ENCODE measurements at places on chromosomes 6 and 20.

- peaks cover 9% of the 10 kb centered on the region for H3K4me1 ChIP-seq
- no peaks in the 10 kb centered on the region for H3K27me3 ChIP-seq
- no peak overlapping the region for H3K4me3 ChIP-seq
- no peaks in the 10 kb centered on the region for H3K36me3 ChIP-seq
- DNase-seq, result no peak
These were observed 118.1 kb downstream of the RWDD2A start for GRCh38 chr6:83311231-83311630.

GRCh38 chr20:38704136-38704535 is 20.1 kb upstream of the SLC32A1 start:
- H3K27me3 ChIP-seq, result peaks cover 83% of the 10 kb centered on the region
- H3K4me3 ChIP-seq, result no peak overlapping the region
- no peaks in the 10 kb centered on the region for H3K36me3 ChIP-seq
- no peaks in the 10 kb centered on the region for H3K4me1 ChIP-seq
- peak; percentile 60 for DNase-seq

DNA sequence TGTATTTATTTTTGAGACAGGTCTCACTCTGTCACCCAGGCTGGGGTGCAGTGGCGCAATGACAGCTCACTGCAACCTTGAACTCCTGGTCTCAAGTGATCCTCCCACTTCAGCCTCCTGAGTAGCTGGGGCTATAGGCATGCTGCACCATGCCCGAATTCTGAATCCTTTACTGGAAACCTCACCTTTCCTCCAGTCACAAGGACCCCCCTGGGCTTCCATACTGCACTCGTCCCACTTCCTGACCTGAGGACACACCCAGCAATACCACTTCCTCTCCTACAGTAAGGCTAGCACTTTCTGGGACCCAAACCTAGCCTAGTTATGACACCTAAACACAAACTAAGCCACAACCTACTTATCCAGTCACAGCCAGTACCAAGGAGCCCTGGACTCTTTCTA is 68.2 kb downstream of the FAM217A start:
- no peak overlapping the region for H3K4me3 ChIP-seq
- H3K36me3 ChIP-seq, result peaks cover 15% of the 10 kb centered on the region
- peak overlapping the region; percentile 26 for H3K27ac ChIP-seq
- H3K27me3 ChIP-seq, result no peaks in the 10 kb centered on the region

DNA sequence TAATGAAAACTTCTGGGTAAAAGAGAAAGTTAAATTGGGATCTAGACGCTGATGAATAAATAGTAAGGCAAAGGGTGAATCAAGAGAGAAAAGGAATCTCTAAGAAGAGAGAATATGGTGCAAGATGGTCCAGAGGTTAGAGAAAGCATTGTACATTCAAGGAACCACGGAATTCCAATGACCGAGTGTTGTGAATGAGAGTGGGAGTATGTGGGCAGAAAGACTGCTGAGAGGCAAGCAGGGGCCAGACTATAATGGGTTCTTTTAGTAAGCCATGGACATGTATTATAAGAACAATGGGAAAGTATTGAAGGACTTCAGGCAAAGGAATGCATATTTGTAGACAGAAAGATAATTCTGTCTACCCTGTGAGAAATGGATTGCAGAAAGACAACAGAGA is 45.2 kb downstream of the SPTLC3 start:
- DNase-seq, result no peak
- H3K4me1 ChIP-seq, result no peaks in the 10 kb centered on the region
- H3K27me3 ChIP-seq, result no peaks in the 10 kb centered on the region
- H3K4me3 ChIP-seq, result no peak overlapping the region

DNA sequence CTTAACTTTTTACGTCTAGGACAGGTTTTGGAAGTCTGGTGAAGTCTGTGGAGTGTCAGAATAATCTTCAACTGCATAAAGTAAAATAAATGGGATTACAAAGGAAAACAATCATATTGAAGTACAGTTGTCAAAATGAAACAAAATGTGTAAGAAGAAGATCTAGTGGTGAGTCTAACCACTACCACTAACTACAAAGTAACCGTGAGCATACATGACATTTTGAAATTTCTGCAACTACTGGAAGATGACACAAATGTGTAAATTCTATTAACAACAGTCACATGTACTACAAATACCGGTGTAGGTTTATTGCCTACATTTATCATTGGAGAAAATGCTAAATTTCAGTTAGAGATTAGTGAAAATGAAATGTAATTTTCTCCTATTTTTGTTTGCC is 29.7 kb downstream of the VPS52 start:
- no peak overlapping the region for H3K4me3 ChIP-seq
- no peak for DNase-seq
- no peaks in the 10 kb centered on the region for H3K4me1 ChIP-seq

DNA sequence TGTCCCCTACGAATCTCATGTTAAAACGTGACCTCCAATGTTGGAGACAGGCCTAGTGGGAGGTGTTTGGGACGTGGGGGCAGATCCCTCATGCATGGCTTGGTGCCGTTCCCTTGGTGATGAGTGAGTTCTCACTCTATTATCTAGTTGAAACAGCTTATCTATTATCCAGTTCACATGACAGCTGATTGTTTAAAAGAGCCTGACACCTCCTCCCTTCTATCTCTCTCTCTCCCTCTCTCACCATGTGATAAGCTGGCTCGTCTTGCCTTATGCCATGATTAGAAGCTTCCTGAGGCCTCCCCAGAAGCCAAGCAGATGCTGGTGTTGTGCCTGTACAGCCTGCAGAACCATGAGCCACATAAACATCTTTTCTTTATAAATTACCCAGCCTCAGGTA is 32.9 kb upstream of the RIPK1 start:
- H3K4me1 ChIP-seq, result no peaks in the 10 kb centered on the region
- H3K27ac ChIP-seq, result no peak overlapping the region
- no peak for DNase-seq
- H3K4me3 ChIP-seq, result no peak overlapping the region
- H3K36me3 ChIP-seq, result no peaks in the 10 kb centered on the region

DNA sequence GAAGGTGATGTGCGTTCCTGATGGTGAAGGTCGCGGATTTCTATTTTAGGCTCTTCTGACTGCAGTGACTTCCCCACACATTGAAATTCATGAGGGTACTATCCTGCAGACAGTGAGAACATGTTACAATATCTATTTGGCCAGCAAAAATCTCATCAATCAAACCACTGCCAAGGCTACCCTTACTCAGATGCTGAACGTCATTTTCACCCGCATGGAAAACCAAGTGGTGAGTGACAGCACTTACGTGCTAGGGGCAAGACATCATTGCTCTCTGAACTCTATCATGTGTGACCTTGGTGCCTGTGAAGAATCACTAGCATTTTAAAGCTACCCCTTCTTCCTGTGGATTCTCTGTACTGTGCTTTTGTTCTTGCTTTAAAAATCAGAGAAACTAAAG is 31.1 kb downstream of the ARFGEF2 start:
- DNase-seq, result no peak
- H3K27ac ChIP-seq, result no peak overlapping the region
- peaks cover 95% of the 10 kb centered on the region for H3K36me3 ChIP-seq
- no peak overlapping the region for H3K4me3 ChIP-seq
- no peaks in the 10 kb centered on the region for H3K27me3 ChIP-seq
- no peaks in the 10 kb centered on the region for H3K4me1 ChIP-seq

DNA sequence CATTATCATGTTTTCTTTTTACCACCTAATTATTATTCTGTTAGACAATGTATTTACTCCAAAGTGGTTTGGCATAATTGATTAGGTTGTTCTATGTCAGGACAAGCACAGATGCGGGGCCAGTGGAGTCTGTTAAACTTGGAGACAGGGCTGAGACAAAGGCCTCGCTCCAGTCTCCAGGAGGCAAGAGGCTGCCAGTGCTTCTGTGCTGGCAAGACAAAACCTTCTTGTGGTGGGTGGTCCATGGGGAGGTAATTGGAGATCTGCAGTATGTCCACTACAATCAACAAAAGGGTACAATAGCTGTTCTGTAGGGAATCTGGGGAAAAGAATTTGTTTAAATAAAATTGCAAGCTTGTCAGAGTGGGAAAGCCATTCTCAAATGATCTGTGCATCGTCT is 677.2 kb upstream of the SLC35B3 start:
- H3K4me1 ChIP-seq, result no peaks in the 10 kb centered on the region
- DNase-seq, result no peak
- no peaks in the 10 kb centered on the region for H3K36me3 ChIP-seq

DNA sequence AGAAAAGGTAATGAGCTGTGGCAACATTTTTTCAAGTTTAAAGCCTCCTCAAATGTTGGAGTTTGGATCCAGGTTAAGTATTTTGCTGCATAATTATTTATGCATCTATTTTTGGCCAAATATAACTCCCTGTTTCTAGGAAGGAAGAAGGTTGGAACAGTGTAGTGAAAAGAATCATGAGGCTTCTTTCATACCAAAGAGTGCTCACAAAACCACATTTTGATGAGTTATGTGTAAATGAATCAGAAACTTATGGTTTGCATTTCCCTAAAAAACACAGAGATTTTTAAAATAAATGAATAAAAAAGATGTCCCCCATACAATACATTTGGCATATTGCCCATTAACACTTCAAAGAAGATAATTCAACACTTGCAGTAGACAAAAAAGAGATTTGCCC is 246.9 kb upstream of the PRDM1 start:
- H3K27ac ChIP-seq, result no peak overlapping the region
- no peak overlapping the region for H3K4me3 ChIP-seq
- no peaks in the 10 kb centered on the region for H3K36me3 ChIP-seq
- no peaks in the 10 kb centered on the region for H3K27me3 ChIP-seq

- peaks cover 53% of the 10 kb centered on the region for H3K36me3 ChIP-seq
- no peak overlapping the region for H3K4me3 ChIP-seq
- no peak for DNase-seq
- H3K4me1 ChIP-seq, result no peaks in the 10 kb centered on the region
- H3K27ac ChIP-seq, result no peak overlapping the region
- no peaks in the 10 kb centered on the region for H3K27me3 ChIP-seq
These were observed 52.9 kb upstream of the SIM1 start for GRCh38 chr6:100517633-100518032.
